ENCODE measurements at places on chromosomes 7 and 10.
A peak's percentile ranks its signal among the peaks of the same experiment; 100 is the strongest.

GRCh38 chr7:24836084-24836483 lies 78.8 kb upstream of the GSDME start:
- peak; percentile 83 for DNase-seq

- no peak for DNase-seq
Measured at GRCh38 chr10:77261146-77261545, 376.5 kb downstream of the KCNMA1 start.

DNA sequence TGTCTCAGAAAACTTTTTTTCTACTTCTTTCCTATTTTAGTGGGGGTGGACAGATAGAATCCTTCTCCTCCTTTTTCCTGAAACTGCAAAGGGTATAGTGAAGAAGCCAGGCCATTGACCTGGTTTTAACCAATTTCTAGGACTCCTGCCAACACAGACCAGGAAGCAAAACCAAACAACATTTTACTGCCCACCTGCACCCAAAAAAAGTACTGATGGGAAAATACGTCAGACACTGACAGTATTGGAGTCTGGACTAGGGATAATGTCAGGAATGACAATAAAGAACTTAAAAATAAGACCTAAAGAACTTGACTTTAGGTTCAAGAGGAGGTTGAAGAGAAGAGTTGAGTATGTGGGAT lies 5.0 kb upstream of the STEAP4 start:
- DNase-seq = no peak

DNA sequence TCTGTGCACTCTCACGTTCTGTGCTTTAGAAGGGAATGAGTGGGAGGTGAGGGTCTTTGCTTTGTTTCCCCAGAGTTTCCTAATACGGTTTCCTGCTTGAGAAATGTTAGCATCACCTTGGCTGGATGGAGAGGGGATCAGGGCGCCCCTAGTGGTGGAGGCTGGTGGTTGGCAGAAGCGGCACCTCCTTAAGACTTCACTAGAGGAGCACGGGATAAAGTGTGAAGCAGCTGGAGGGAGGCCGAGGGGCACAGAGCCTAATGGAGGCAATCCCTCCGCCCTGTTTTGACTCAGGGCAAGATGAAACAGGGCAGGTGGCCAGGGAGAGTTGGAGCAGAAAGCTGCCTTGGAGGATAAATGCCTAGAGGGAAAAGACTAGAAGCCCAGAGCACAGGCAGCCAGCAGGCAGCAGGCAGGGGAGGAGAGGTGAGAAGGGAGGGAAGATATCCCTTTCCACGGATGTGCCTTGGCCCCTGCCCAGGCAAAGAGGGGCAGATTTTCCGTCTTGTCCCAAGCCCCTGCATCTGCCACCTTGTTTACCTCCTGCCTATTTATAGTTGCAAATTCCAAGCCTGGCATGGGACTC lies 56.0 kb upstream of the BTRC start:
- peak; percentile 80 for DNase-seq

DNA sequence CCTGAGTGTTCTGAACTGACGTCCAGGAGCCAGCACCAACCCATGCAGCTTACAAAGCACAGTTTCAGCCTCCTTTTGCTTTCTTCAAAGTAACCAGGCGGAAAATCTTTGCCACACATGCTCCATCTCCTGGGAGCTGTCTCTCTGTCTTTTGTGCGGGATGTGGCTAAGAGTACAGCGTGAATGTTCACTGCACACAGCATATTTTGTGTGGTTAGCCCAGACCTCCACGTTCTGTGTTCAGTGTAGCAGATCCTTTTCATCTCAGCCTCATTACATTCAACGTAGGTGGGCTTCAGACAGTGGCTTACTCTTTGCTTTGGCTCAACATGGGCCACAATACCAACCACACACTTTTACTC lies 200.8 kb downstream of the TNS3 start:
- no peak for DNase-seq

GRCh38 chr7:1647961-1648672 lies 22.0 kb upstream of the ELFN1 start:
- no peak for DNase-seq

Measured in KBM-7 (cell line).